LNCaP clone FGC (cell line): ENCODE measurements at places on chromosomes 7 and 10.

DNA sequence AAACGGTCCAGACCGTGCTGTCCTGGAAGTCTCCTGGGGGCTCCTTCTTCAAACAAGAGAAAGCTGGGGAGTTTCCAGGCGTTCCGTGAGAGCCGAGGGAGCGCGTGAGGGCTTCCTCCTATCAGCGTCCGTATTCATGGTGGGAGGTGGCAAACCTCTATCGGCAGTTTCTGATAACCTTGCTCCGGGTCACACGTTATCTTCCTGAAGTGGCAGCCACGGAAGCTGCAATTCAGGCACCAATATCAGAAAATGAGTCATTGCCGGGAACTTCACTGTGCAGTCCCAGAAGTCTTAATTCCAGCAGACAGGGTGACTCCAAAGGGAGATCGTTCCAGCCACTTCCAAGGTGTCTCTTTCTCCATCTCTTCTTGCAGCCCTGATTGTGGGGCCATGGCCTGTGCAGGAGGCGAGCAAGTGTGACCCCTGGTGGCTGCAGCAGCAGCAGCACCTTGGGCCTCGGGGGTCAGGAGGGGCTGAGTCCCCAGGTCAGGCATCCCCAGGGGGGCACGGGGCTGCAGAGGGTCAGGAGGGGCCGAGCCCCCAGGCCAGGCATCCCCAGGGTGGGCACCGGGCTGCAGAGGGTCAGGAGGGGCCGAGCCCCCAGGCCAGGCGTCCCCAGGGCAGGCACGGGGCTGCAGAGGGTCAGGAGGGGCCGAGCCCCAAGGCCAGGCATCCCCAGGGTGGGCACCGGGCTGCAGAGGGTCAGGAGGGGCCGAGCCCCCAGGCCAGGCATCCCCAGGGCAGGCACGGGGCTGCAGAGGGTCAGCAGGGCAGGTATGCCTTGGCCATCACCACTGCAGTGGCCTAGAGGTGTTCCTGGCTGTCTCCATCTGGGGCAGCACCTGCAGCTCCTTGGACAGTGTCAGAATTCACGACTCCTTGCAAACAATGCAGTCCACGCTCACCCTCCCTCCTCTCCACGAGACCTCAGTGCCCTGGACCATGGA is 538.7 kb downstream of the DNAJB6 start:
- DNase-seq = no peak

- no peak for DNase-seq
Observed at GRCh38 chr7:26216049-26216448, 14.5 kb downstream of the CBX3 start.

- no peak for DNase-seq
Observed at GRCh38 chr7:94941844-94942632, 34.6 kb downstream of the PPP1R9A start.

GRCh38 chr7:117017017-117017451 is 63.7 kb downstream of the ST7 start:
- DNase-seq = no peak

DNA sequence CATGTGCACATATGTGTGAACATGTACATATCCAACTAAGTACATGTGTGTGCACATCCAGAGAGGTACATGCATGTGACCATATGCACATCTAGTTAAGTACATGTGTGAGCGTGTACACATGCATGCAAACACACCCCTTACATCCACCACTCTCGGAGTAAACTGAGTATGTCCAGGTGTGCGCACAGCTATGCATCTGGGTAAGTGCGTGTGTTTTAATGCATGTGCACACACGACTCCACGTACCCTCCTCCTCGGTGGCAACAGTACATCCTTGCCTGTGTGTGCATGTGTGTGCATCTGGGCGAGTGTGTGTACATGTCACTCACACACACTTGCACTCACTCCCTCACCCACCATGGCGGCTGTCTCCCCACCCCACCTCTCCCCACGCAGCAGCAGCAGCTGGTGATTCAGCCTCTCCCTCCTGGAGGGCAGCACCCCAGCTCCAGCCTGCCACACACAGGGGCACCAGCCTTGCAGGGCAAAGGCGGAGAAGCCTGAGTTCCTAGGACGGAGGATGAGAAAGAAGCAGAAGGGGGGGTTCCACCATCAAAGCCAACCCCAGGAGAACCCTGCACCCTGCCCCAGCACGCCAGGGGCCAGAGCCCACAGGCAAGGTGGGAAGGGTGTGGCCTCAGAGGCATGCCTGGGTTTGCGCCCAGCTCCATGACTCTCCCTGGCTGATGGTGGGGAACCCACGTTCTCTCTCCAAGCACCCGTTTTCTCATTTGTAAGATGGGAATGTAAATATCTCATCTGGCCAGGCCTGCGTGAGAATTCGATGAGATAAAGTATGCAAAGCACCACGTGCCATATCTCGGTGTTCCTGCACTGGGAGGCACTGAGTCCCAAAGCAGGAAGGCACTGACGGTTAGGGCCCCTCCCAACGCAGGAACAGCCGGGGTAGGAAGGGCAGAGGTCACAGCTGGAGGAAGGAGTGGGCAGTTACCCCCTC is 27.7 kb upstream of the DNAAF5 start:
- no peak for DNase-seq

- DNase-seq = no peak
Observed at GRCh38 chr10:4557469-4557868, 268.5 kb upstream of the AKR1E2 start.

- DNase-seq = no peak
Observed at GRCh38 chr10:50431791-50432190, 180.5 kb upstream of the ASAH2 start.

DNA sequence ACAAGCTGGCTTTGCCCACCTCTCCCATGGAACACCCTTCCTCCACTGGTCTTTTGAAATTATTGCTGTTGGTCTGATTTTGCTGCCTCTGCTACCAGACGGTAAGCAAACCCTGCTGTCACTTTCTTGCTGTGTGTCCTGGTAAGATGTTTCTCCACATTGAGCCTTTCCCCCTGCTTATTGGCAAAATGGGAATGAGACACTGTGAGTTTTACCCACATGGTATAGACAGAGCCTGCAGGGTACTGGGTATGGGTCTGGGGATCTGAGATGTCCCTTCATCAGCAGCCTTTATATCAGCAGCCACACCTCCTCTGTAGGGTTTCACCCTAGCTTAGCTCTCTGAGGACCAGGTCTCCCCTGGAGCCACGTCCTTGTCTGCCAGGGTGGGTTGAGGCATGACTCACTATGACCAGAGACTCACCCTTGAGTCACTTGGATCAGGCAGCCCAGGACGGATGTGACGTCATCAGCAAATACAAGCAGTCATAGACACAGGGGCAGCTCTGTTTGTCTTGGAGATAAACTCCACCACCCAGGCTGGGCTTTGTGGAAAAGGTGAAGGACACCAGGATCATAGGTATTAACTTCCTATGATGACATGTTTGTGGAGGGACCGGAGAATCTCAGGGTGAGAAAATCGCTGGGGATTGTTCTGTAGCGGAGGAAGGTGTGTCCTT is 17.9 kb upstream of the BAIAP2L1 start:
- DNase-seq = peak; percentile 40

DNA sequence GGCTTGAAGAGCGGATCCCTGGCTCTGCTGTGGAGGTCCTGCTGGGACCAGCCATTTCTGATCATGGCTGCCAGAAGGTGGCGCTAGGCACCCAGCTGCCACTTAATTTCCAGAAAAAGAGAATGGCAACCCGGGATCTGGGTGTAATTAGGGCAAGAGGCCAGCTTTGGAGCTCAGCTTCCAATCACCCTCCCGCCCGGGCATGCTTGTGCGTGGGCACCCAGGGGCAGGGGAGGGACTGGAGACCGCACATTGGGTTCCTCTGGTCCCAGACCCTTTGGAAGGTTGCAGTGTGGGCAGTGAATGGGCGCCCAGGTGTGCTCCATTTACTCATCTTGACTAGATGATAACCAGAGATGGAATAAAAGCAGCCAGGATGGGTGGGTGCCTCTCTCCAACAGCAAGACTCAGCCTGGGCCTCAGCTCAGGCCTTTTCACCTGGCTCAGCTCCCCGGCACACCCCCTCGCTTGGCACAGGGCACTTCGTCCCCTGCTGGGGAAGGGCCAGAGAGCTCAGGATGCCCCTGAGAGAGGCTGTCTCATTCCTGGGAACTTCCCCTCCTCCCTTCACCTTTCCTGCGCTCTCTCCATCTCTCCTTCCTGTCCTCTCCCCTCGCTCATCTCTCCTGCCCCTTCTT is 14.7 kb downstream of the FAM241B start:
- no peak for DNase-seq

DNA sequence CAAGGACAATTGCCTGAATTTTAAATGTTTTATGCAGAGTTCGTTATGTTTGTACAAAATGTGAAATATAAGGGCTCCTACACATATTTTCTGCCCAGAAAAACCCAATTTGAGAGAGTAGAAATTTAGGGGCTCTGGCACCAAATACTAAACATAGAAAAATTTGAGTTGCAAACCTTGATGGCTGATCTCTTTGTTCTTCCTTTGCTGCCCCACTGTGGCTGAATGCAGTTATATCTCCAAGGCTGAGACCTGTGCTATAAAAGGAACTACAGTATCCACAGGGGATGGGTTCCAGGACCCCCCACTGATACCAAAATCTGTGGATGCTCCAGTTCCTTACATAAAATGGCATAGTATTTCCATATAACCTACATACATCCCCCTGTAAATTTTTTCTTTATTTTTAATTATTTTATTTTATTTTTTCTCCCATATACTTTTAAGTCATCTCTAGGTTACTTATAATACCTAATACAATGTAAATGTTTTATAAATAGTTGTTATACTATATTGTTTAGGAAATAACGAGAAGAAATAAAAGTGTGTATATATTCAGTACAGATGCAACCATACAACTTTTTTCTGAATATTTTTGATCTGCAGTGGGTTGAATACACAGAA is 22.5 kb downstream of the CFAP43 start:
- no peak for DNase-seq

- no peak for DNase-seq
Observed at GRCh38 chr7:2255145-2256139, 13.4 kb downstream of the NUDT1 start.

GRCh38 chr7:116465125-116465524 is 34.4 kb upstream of the CAV2 start:
- DNase-seq = no peak

DNA sequence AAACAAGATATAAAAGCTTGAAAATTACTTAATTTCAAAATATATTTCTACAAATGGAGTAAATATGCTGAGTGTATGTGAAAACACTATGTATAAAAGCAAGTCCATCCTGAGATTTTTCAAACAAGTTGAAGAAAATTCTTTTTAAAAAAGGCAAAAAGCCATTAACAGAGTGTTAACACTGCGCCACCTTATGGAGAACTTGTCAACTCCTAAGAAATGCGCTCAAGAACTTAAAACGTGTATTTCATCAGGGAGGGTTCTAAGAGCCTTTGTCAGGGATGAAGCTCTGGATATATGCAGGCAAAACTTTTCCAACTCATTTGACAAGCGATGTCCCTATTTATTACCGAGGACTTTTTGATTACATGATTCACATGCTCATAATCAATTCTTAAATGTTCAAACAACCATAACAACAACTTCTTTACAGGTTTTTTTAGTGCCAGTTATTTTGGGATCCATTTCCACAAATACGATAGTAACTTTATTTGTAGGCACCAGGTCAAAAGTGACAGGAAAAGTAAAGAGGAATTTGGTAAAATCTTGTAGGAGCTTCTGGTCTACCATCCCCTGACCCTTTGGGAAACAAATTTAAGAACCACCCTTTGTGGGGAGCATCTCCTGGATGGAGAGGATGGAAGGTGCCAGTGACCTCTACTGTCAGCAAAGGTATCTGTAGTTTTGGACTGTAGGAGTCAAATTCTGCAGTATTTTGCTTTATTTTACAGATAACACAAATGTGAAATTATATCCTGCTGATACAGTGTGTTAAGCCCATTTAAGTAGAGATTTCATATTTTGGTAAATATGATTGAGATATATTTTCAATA is 23.2 kb downstream of the CALCR start:
- peak; percentile 7 for DNase-seq

GRCh38 chr10:30422981-30423654 is 10.9 kb upstream of the MAP3K8 start:
- no peak for DNase-seq

DNA sequence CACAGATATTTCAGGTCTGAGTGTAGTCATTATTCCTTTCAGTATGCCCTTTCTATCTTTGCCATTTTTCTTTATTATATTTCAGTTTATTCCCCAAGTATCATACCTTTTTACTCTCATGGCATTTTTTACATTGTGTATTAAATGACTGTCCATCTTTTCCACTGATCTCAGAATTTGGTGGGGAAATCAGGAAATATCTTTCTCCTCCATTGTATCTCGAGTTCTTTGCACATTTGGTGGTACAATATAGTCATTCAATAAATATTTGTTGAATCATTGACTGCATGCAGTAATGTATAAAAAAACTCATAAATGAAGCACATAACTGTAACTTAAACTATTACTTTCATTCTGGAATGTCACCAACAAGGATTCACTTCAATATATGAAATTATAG is 354.7 kb downstream of the HGF start:
- no peak for DNase-seq

DNA sequence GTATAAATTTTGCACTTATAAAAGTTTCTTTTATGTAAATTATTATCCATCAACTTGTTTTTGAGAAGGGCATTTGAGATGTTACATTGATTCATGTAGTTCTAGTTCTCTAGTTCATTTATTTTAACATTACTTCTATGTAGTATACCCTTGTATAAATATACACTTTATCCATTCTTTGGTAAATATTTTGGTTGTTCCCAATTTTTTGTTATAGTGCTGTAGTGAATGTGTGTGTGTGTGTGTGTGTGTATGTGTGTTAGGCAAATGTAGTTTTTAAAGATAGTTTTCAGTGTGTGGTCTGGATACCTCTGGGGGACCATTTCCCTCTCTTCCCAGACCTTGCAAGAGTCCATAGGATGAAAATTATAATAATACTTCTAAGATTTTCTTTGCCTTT is 15.0 kb downstream of the PRKAR2B start:
- DNase-seq = no peak

GRCh38 chr10:125064681-125065492 is 95.5 kb downstream of the CTBP2 start:
- peak; percentile 94 for DNase-seq

DNA sequence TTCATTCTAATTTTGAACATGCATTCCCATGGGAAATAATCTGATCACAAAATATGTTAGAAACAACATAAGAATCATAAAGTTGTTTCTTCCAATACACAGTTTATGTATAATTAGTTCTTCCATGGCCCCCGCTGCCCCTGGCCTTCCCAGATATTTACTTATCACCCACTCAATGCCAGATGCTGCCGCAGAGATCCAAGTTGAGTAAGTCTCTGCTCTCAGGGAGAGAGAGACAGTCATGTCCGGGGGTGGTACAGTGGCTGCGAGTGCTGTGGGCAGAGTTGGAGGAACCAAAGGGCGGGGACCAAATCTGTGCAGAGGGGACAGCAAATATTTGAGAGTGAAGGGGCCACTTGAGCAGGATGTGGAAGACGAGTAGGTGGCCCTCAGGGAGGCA is 37.1 kb downstream of the COL26A1 start:
- DNase-seq = no peak

- no peak for DNase-seq
Observed at GRCh38 chr10:36716291-36716690, 409.1 kb upstream of the ANKRD30A start.
